ENCODE measurements at places on chromosomes 12 and 14.
A peak's percentile ranks its signal among the peaks of the same experiment; 100 is the strongest.

DNA sequence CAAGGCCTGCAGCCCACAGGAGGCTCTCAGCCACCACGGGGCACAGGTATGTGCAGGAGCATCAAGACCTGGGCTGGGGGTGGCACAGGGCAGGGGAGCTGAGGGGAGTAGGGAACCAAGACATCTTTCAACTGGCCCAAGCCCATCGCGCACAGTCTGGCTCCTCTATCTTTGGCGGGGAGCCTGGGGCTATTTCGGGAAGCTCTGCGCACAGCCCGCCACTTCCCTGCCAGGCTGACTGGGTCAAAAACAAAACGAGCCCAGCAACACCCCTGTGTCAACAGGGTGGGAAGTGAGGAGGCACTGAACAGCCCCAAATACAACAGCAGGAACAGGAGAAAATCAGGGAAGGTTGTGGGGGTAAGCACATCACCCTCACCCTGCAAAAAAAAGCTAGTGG, 83.9 kb downstream of the ARL6IP4 start:
- DNase-seq: no peak

DNA sequence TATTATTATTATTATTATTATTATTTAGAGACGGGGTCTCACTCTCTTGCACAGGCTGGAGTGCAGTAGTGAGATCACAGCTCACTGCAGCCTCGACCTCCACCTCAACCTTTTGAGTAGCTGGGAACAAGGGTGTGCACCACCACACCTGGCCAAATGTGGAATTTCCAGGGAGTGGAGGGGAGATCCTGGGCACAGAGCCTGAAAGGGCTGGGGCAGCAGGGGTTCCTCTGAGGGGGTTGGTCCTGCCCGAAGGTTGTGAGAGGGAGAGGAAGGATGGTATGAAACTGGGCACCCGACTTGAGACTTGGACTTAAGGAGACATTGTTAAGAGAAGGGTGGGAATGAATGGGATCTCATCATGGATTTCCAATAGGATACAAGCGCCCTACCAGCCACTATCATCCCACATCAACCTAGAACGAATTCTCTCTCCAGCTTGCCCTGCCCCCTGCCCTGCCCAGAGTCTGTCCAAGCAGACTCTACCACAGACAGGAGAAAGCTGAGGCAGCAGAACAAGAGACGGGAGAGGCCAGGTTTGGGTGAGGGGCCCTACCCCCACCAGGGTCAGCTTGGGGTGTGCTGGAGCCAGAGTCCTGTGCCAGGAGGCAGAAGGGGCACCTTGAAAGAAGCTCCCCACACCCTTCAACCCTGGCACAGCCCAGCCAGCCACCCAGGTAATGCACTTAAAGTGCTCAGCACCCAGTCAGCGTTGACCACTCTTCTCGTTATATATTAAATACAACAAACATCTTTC, 2.4 kb upstream of the DYNC1H1 start:
- no peak for DNase-seq

GRCh38 chr12:17609153-17609552, 480.8 kb downstream of the RERGL start:
- no peak for DNase-seq

DNA sequence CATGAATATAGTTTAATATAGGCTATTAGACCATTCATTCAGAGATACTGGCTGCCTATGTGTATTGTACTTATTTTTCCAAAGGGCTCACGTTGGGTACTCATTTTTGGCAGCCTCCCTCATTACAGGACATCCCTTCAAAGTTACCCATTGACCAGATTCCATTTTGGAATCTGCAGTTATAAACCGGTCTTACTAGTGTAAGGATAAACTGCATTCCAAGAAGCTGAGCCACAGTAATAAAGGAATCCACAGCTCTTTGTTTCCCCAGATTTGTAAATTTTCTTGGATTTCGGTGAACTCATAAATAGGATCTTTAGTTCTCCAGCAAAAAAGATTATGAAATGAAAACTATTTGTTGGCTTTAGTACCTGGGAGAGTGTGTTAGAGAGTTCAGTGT, 18.9 kb upstream of the CFL2 start:
- no peak for DNase-seq

- no peak for DNase-seq
Measured at GRCh38 chr12:109451400-109451799, 25.7 kb downstream of the KCTD10 start.

DNA sequence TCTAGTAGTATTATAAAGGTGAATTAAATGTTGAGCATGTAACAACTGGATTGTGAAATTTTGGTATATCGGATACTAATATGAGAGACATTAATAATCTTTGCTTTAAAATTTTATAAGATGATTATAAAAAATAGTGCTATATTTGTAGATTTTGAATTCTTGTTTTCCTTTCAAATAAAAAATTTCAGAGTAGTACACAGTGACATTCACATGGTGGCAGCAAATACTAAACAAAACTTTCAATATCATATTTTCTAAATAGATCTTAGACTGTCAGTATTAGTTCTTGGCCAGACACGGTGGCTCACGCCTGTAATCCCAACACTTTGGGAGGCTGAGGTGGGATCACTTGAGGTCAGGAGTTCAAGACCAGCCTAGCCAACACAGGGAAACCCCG, 166.0 kb downstream of the NAV3 start:
- DNase-seq: no peak

GRCh38 chr14:92922883-92923743, at the start of gene CHGA:
Gene CHGA, plus strand, starts transcription at chr14:92923150. Its CDS starts 210 bp downstream, at chr14:92923360.
- peak; percentile 12 for DNase-seq

GRCh38 chr12:128444598-128444997, 177.6 kb downstream of the TMEM132C start:
- DNase-seq: no peak

GRCh38 chr12:126342866-126343265, 1277.6 kb downstream of the AACS start:
- DNase-seq: no peak

DNA sequence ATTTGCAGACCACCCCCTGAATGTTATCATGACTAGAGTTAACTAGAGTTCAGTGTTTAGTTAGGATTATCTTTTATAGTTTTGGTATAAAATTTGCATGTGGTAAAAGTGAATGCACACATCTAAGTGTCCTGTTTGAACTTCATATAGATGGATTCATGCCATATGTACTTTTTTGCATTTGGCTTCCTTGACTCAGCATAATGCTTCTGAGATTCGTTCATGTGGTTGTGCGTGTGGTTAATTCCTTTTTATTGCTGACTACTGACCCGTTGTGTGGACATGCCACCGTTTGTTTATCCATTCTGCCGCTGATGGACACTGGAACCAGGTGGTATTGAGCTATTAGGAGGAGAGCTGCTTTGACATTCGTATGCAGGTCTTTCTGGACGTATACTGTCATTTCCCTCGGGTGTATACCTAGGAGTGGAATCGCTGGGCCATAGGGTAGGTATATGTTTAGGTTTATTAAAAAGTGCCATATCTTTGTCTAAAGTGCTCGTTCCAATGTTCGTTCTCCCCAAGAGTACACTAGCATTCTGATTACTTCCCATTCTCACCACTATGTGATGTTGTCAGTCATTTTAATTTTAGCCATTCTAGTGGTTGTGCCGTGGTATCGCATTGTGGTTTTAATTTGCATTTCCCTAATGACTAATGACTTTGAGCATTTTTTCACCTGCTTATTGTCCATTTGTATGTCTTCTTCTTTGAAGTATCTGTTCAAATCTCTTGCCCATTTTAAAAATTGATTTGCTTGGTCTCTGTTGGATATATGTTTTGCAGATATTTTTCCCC, 37.7 kb downstream of the RIN3 start:
- DNase-seq: no peak

- no peak for DNase-seq
Measured at GRCh38 chr12:107912421-107913004, 138.0 kb downstream of the ASCL4 start.

- DNase-seq: no peak
Measured at GRCh38 chr12:57489157-57489641, 1.3 kb downstream of the MARS1 start.

GRCh38 chr12:74945771-74946198, 263.9 kb downstream of the KCNC2 start:
- DNase-seq: no peak

- peak; percentile 27 for DNase-seq
Measured at GRCh38 chr12:12334367-12335040, 15.5 kb downstream of the MANSC1 start.

- no peak for DNase-seq
Measured at GRCh38 chr14:105418269-105419194, 1.1 kb upstream of the MTA1 start.

GRCh38 chr14:103828315-103828967, 18.9 kb downstream of the PPP1R13B start:
- DNase-seq: no peak

- DNase-seq: no peak
Measured at GRCh38 chr14:104973135-104973384, 5.1 kb downstream of the AHNAK2 start.

- no peak for DNase-seq
Measured at GRCh38 chr12:40142001-40142744, 36.3 kb upstream of the SLC2A13 start.

- DNase-seq: no peak
Measured at GRCh38 chr12:124626971-124627411, 59.6 kb upstream of the NCOR2 start.

DNA sequence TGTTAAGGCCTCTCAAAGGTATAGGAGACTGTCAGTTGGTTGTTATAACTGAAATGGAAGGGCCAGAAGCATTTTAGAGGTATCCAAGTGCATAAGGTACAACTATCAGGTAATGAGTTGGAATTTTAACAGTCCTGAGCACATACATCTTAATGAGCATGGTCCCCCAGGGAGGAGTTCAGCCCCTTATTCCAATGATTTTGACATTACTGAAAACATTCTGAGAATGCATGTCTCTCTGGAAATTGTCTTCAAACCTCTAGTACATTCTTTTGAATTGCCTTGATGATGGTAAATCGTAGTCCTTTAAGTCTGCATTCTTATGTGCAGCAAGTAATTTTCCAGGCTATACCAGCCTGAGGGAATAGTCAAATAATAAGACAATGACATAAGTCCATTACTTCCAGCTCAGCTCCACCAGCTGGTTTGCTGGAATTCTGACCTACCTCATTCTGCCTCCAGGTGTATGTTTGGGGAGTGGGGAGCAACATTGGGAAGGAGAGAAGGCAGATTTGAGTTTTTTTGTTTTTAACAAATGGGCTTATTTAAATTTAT, 239.2 kb downstream of the MSRB3 start:
- no peak for DNase-seq

Data from stimulated activated CD8-positive, alpha-beta memory T cell treated with anti-CD3 and anti-CD28 coated beads, Interleukin-4, amount 100 ng/mL, for 4 hours (primary cell).